ENCODE measurements at places on chromosomes 3 and 15.

- DNase-seq, result no peak
Observed at GRCh38 chr15:40066589-40066988, 27.6 kb upstream of the SRP14 start.

GRCh38 chr3:45498532-45498931 is 96.0 kb upstream of the LIMD1 start:
- no peak for DNase-seq

DNA sequence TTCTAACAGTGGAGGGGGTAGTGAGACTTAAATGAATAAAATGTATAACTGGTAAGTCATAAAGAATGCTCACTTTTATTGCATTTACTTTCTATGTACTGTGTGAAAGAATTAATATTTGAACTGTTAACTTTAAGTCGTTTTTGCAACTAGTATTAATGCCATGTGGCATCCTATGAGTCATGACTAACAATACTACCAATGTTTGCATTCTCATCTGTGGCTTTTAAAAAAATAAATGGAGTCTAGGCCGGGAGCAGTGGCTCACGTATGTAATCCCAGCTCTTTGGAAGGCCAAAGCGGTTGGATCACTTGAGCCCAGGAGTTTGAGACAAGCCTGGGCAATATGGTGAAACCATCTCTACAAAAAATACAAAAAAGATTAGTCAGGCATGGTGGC is 5.2 kb downstream of the C3orf49 start:
- DNase-seq, result no peak

DNA sequence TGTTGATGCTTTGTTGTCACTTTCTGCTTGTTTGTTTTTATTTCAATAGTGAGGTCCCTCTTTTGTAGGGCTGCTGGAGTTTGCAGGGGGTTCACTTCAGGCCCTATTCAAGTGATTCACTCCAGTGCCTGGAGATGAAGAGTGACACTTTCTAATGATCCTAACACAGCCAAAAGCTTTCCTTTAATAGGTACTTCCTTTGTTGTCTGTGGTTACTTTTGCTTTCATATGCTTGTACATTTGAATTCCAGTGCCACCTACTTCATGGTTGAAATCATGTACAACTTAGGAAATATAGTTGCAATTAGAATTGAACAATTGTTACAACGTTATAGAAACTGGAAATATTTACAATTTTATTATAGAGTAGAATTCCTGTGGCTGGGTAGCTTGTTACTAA is 466.8 kb upstream of the EPHA3 start:
- no peak for DNase-seq

- DNase-seq, result no peak
Observed at GRCh38 chr3:95351158-95351557, 1288.3 kb downstream of the NSUN3 start.

DNA sequence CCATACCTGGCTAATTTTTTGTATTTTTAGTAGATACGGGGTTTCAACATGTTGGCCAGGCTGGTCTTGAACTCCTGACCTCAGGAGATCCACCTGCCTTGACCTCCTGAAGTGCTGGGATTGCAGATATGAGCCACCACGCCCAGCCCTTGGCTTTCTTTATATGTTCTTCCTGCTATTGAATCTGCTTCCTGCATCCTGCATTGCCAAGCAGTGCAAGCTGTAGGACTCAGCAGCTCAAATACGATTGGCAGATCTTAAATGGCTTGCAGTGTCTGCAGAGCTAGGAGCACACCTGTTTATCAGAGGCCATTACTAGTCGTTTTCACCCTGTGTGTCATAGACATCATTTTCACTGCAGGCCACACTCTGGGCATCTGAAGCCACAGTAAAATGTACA is 426.2 kb upstream of the PPP2R3A start:
- no peak for DNase-seq

- no peak for DNase-seq
Observed at GRCh38 chr3:147756476-147756875, 347.3 kb downstream of the ZIC1 start.

GRCh38 chr3:130846181-130846580 is 47.7 kb upstream of the ATP2C1 start:
- DNase-seq, result no peak

DNA sequence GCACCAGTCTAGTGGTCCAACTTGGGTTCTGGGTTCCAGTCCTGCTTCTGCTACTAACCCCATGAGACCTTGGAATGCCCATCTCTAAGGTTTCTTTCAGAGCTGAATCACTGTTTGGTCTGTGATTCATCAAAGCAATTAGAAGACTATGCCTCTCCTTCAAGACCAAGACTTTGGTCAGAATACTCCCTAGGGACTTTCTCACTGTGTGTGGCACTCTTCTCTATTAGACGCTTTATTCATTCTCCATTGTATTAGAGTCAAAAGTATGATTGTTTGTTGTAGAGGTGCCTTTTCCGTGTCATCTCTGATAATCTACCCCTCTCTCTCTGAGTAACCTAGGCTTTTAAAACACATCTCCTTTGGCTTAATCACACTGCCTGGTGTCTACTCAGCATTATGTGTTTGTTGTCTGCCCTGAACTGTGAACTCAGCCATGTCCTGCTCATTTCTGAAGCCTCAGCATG is 90.5 kb downstream of the LPP start:
- peak; percentile 60 for DNase-seq

DNA sequence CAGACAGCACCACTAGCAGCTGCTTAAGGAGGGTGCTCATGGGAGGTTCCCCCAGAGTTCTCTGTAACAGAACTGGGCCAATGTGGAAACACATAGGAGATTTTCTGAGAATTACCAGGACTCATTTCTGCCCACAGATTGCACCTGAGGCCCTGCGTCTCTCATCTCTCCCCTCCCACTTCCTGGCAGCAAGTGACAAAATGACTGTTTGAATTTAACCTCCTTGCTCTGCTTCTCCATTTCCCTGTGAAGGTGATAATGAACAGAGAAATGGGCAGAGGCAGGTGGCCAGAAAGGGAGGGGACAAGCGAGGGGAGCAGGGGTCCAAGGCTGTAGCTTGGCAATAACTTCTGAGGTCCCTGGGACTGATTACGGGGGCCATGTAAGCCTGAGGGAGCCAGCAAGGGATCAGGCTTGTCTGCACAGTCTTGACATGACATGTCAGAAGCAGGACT is 8.0 kb downstream of the EPHB1 start:
- DNase-seq, result no peak

DNA sequence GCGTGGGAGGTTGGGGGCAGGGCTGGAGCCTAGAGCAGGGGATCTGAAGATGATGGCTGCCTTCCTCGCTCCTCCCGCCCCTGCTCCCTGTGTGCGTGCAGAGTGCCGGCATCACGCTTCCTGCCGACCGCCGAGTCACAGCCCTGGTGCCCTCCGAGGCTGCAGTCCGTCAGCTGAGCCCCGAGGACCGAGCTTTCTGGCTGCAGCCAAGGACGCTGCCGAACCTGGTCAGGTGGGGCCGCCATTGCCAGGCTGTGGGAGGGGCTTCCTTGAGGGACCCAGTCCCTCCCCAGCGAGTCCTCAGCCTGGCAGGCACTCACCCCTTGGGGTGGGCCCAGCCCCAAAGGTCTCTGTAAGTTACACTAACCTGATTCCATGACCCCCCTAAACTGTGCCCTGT is 17.6 kb downstream of the STAB1 start:
- DNase-seq, result no peak

DNA sequence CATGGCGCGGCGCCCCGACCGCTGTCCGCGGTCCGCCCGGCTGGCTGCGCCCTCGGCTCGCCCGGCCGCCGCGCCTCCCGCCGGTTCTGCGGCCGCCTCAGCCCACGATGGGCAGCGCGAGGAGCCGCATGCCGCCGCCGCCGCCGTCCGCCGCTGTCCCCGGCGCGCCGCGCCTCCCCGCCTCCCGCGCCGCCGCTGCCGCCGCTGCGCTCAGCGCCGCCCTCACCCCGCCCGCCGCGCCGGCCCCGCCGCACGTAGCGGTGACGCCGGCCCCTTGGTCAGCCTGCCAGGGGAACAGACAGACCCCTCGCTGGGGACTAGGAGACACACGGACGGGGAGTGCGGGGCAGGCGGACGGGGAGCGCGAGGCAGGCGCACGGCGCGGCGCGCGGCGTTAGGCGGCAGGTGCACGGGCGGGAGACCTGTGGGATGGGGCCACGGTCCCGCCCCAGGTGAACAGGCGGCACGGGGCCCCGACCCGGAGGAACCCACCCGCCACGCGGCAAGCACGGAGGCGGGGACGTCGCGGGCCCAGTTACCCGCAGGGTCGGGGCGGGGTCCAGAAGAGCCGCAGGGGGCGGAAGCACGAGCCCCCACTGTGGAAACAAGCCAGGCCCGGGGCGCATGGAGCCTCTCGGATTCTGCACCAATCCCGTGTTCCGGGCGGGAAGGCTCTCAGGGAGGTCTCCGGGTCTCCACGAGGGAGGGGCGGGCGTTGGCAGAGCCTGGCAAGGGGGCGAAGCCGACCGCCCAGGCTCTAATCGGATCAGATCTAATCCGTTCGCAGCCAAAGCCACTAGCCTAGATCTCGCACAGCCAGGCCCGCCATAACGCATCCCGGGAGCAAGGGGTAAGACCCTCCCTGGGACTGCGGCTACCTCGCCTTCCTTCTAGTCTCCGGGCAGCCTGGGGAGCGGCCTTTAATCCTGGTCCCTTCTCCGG is at the start of gene CSPG5:
CSPG5 (minus strand) TSS at position 175 of the 942 bp plus-strand sequence; CDS start at position 3, 172 bp downstream.
- DNase-seq, result peak; percentile 75

GRCh38 chr3:183518491-183519251 is 36.8 kb downstream of the KLHL6 start:
- DNase-seq, result no peak

DNA sequence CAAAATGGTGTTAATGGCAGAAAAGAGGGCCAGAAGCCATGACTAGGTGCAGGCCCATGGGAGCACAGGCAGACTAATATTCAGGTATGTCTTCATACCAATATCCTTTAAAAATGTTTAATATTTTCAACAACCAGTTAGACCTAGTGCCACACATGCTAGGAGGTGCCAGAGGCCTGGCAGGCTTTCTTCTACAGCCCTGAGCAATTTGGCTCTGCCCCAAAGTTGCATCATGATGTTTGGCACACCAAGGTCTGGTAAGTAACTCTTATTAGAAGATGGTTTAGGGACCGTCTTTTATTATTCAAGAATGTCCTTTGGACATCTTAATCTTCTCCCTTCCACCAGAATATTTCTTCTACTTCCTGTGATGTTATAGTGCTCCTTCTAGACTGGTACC is 34.8 kb downstream of the MITF start:
- DNase-seq, result no peak

- no peak for DNase-seq
Observed at GRCh38 chr3:10771486-10772270, 44.4 kb upstream of the SLC6A11 start.

- DNase-seq, result peak; percentile 18
Observed at GRCh38 chr3:61928039-61928438, 366.7 kb downstream of the PTPRG start.

DNA sequence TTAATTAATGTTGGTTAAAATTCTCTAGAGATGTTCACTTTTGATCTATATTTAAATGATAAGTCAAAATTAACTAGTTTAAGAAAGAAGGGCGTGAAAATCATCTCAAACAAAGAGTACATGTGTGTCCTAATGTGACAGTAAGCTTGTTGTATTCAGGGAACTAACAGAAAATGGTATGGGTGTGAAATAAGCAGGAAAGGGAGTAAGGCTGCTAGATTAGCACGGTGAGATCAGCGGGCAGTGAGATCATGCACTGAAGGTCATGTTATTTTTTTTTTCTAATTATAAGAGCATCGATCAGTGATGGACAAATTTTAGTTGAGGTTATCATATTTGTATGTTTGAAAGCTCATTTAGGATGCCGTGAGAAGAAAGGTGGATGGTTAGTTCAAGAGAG is 430.8 kb downstream of the DIPK2A start:
- no peak for DNase-seq

DNA sequence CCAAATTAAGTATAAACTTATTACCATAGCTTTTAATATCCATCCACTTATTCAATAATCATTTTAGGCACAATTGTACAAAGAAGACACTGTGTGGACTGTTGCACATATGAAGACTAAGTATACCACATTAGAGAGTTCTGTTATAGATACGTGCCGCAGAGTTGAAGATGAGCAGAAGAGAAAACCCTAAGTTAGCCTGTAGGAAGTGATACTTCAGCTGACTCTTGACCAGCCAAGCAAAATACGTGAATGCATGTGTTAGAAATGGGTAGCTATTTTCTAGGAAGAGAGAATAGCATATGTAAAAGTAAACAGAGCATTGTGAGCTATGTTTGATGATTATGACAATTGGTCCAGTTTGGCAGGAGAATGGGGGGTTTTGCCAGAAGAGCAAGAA is 272.0 kb upstream of the ATP11B start:
- DNase-seq, result no peak

GRCh38 chr15:66613743-66614142 is 47.9 kb upstream of the LCTL start:
- DNase-seq, result no peak

GRCh38 chr3:132661101-132661500 is 972 bp downstream of the UBA5 start:
- no peak for DNase-seq

DNA sequence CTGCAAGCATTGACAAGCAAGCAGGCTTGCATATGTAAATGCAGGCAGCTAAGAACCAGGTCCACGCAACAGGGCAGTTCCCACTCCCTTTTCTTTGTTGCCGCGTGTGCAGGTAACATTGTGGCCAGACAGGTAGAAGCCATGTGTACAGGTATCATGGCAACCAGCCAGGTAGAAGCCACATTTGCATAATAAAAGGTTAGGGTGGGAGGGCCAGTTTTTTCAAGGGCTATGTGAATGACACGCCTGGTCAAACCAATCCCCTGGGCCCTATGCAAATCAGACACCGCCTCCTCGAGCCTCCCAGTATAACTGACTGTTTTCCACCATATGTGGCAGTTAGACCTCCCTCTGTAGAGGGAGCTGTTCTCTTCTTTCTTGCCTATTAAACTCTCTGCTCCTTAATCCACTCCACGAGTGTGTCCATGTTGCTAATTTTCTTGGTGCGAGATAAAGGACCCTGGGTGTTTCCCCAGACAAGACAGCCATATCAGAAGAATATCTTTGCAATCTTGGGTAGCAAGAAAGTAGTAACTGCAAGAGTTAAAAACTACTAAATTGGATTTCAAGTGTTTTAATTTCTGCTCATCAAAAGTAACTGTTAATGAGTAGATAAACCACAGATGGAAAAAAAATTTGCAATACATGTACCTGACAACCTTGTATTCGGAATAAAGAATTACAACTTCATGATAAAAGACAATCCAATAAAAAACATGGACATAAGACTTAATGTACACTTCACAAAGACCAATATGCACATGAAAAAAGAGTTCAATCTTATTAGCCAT is 21.8 kb downstream of the PCOLCE2 start:
- no peak for DNase-seq

- no peak for DNase-seq
Observed at GRCh38 chr3:64648927-64649906, 38.6 kb downstream of the ADAMTS9 start.

GRCh38 chr3:27224197-27224596 is 145.0 kb downstream of the NEK10 start:
- DNase-seq, result peak; percentile 43

All from AG20443 (cell line).